ENCODE measurements at places on chromosomes 12 and 14.

DNA sequence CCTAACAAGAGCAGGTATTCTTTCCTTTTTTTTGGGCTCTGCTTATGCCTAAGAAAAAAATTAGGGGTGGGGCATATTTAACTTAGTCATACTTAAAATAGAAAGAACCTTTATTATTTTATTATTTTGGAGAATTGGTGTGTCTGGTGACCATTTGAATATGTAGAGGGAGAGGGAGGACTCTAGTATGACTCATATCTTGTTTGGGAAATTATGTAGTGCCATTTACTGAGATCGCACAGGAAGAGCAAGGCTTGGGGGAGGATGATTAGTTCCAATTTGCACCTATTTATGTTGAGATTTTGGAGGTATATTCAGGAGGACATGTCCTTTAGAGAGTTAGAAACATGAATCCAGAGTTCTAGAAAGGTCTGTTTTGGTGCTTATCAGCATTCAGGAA is 9.9 kb downstream of the ZNF410 start:
- DNase-seq, result no peak

GRCh38 chr12:108918206-108918605 is 38.3 kb downstream of the DAO start:
- no peak for DNase-seq

DNA sequence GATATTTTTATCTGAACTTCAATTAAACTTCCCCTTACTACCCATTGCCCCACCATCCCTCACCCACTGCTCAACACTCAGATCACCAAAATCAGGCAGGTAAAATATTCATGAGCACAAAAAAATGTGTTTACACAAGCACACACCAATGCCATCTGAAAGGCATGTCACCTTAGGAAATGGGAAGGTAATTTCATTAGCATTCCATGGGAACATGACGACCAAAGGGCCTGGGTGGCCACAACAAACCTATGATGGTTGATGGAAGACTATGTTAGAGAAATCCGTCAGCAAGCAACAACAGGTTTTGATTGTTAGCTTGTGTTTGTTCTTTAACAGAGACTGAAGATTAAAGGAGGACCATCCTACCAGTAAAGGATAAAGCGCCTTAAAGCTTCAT is 97.6 kb downstream of the BCAT1 start:
- DNase-seq, result no peak

- peak; percentile 46 for DNase-seq
These were observed 162.8 kb downstream of the SNAPC1 start for GRCh38 chr14:61925043-61925442.

DNA sequence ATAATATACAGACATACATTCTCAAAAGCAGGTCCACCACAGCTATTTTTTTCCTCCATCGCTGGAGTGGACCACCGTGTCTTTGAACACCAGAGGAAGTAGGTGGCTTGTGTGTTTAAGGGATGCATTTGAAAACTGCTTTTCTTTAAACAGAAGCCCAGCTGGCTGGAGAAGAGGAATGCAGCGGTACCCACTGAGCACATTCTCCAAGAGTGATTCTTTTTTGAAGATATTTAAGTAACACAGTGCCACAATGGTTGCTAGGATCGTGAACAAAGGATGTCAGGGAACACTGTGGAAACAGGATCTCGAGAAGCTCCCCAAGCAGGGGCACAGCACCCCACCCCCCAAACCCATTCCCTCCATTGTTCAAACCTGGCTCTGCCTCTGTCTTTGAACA is 286.6 kb upstream of the PWP1 start:
- peak; percentile 50 for DNase-seq

DNA sequence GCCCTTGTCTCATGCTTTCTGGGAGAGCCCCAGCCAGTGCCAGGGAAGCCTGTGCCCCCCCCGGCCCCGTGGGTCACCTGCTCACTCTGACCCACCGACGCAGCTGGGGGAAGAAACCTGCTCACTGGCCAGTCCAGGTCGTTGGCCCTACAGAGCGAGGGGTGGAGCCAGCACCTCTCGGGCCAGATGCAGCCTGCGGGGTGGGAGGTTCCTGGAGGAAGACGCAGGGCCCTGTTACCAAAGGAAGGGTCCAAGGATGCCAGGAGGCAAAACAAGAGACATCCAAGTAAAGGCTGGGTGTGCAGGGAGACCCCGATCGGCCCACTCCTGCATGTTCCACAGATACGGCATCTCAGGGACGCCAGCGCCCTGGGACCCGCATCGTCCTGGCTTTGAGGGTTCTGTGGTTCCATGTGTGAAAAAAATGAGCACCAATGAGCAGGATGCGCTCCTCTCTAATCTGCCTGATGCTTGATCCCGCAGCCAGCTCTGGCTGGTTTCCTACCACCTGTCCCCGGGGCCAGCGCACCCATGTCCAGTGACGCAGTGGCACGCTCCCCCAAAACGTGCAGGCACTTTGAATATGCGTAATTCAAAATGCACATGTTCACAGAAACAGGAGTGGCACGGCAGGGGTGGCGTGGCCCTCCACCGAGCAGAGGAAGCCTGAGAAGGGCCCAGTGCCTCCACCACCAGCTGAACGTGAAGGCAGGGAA is 66.0 kb upstream of the GALNT9 start:
- DNase-seq, result no peak

GRCh38 chr14:51018521-51018920 is 74.2 kb upstream of the PYGL start:
- DNase-seq, result peak; percentile 56

- DNase-seq, result no peak
These were observed 70.9 kb upstream of the OTX2 start for GRCh38 chr14:56881181-56881580.

- peak; percentile 47 for DNase-seq
These were observed 153.2 kb upstream of the DDHD1 start for GRCh38 chr14:53306267-53306721.

GRCh38 chr14:71452539-71452938 is 479.7 kb upstream of the RGS6 start:
- DNase-seq, result no peak

DNA sequence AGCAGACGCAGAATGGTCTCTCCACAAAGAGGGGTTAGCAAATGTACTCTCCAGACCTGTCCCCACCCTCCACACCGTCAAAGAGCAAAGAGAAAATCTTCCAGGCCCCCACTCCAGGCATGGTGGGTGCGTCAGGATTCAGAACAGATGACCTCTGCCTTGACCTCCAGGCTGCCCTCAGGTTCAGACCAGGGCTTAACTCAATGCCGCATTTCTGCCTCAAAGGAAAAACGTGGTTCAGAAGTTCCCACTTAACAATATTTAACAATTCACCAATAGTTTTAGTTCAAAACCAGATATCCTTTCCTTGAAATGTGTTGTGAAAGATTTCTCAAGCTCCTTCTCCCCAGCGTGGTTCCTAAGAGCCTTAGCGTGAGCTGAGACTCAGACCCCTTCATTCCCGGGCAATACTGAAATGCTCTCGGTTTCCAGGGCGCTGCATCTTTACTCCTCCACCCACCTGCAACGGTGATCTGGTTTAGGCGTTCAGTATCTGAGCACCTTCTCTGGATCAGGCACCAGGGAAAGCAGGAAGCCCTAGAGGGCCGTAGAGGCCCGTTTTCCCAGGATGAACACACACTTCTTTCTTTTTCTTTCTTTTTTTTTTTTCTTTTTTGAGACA is 22.9 kb downstream of the HSP90AA1 start:
- DNase-seq, result no peak

DNA sequence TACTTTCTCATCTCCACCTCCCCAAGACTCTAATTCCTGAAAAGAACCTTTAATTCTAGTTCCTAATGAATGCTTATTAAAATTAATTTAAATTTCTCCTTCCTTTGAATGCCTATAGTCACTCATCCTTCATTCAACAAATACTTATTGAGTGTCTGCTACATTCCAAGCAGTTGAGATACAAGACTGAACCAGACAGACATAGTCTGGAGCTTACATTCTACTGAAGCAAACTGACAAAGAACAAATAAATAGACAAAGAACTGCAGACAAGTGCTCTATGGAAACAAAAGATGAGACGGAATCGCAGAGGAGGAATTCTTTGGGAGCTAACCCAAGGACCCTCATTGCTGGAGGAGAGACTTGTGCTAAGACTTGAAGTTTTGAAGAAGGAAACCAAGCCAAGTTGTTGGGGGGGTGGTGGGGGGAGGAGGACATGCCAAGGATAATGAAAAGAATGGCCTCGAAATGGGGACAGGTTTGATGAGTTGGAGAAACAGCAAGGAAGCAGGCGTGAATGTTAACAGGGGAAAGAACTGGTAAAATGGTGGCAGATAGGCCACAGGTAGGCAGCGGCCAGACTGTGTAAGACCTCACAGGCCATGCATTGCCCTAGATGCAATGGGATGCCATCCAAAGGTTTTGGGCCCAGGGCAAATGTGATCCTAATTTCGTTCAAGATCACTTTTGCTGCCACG is 9.7 kb upstream of the TDG start:
- peak; percentile 31 for DNase-seq

DNA sequence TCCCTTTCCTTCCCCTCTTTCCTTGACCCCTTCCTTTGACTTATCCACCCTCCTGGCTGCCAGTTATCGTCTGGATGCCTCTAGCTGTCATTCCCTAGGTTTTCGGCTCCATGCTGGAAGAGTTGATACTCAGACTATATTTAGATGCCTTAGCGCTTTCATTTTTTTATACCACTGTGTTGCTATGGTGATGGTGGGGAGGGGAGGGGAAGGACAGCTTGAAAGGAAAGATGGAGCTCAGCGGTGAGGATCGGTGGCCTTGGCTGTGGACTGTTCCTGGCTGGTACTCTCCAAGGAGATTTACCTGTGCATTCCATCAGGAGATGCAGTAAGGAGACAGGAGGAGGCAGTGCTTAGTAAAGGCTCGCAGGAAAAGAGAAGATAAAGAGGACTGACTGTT is 108.7 kb downstream of the SLC8A3 start:
- DNase-seq, result no peak

- DNase-seq, result no peak
These were observed 17.7 kb upstream of the PCNX1 start for GRCh38 chr14:70889555-70889954.

DNA sequence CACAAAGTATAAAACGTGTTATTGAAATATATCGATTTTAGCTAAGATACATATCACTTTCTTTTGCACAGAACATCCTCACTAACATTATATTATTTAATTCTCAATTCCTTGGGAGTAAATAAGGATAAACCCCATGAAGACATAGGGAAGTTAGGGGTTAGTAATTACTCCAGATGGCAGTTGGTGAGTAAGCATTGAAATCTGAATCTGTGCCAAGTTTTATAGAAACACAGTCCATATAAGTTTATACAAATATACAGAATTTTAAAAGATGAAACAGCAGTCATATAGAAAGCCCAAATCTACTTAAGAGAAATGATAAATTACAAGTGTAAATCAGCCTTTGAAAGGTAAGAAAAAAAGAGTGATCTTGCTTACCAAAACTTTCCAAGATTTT is 200.4 kb upstream of the SYT10 start:
- DNase-seq, result no peak

DNA sequence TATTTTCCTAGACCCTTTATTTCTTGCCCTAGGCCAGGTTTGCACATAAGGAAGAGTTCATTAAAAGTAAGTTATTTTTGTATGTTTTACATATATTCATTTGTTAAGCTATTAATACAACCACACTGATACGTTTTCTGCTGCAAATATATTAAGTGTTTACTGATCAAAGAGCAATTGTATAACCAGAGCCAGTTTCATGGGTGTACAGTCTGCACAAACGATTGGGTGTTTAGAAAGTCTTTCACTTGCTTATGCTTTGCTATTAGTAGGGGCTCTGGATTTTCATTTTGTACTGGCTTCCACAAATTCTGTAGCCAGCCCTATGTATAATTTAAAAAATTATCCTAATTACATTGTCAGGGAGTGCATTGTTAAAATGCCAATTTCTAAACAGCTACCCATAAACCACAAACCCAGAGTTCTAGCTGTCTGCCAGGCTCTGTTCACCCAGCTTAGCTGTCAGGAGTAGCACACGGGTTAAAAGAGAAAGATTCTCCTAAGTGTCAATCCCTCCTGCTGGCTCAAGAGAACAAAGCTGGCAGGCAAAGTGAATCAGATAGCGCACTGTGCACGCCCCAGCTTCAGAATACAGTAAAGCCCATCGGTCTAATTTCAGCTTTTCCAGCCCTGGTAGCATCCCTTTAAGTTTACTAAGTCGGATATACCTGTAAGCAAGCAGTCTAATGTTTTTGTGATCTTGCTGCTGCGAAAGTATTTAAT is 151.0 kb upstream of the LMO3 start:
- no peak for DNase-seq

- DNase-seq, result peak; percentile 94
These were observed 7.8 kb upstream of the TBPL2 start for GRCh38 chr14:55448141-55448614.

DNA sequence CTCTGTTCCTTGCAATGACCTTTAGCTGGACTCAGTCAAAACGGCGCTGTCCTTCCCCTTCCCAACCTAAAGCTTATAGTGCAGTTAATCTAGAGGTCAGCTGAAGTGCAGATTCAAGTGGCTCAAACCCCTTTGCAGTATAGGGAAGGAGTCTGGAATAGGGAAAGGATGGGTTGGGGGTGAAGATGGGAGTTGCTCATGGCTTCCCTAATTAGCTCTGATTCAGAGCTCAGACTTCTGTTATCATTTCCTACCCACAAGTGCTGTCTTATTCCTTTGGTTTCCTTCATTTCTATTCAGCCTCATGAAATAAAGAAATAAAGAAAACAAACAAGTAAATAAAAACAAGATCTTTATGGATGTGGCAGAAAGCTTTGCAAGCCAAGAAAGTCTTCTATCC is 264.0 kb upstream of the HMGA2 start:
- DNase-seq, result no peak

- DNase-seq, result no peak
These were observed 32.3 kb downstream of the RPS29 start for GRCh38 chr14:49553892-49554291.

DNA sequence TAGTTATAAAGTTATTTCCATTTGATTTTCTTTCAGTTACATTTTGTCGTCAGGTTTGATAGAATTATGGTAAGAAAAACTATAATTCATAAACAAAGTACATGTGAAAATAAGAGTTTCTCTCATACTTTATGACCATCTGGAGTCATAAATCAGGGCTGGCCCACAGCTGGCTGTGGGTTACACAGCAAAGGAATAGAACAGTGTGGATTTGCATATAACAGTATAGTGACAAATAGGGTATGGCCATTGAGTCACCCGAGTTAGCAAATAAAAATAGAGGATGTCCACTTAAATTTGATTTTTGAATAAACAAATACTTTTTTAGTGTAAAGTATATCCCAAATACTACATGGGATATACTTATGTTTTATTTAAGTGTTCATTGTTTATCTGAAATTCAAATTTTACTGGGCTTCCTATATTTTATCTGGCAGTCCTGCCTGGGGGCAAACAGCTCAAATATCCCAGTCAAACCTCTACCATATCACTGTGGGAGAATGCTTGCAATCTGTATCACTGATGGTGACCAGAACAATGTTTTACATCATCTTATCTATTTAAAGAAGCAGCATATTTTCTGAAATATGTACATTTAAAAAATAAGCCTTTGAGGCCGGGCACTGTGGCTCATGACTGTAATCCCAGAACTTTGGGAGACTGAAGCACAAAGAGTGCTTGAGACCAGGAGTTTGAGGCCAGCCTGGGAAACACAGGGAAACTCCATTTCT is 65.5 kb downstream of the KSR2 start:
- no peak for DNase-seq

All from fibroblast of skin of scalp (primary cell).